ENCODE measurements at places on chromosomes 1 and 21.

GRCh38 chr1:14003552-14003951 lies 303.6 kb downstream of the PRDM2 start:
- no peak for DNase-seq

- no peak for DNase-seq
Observed at GRCh38 chr21:45332415-45332814, 44.7 kb upstream of the POFUT2 start.

DNA sequence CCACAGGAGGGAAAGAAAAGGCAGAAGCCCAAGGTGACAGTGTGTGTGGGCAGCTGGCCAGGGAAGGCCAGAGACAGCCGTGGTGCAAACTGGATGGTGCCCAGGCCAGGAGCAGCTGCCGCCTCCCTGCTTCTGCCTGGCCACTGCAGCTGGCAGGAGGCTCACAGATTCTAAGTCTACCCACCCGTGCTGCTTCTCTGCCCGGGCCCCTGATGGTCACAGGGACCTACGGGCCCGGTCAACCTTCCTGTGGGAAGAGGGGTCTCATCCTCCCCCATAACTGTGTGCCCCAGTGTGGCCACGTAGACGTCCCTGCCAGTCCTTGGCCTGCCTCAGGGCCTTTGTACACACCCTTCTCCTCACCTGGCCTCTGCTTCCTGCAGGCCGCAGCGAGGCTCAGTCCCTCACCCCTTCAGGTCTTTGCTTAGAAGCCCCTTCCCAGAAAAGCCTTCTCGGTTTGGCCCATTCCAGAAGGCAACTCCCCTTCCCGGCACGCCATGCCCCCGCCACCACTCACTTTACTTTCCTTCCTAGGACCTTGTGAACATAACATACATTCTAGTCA lies 192.6 kb upstream of the AJAP1 start:
- no peak for DNase-seq

GRCh38 chr1:245440922-245441321 lies 286.1 kb downstream of the KIF26B start:
- no peak for DNase-seq

DNA sequence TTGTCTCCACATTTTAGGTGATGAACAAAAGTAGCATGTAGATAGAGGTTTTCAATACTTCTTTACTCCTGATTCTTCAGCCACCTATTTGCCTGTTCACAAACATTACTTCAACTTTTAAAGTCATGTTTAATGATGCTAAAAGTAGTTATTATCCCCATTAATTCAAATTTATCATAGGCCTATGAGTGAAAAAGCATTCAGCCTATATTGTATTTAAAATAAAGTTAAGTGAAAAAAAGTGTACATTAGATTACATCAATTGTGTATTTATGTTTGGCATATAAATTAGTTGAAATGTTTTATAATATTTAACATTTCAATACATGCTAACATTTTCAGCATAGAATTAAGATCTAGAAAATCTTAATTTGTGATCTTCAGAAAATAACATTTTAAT lies 10.5 kb downstream of the CDKN2C start:
- DNase-seq, result no peak

- no peak for DNase-seq
Observed at GRCh38 chr1:167196166-167196565, 24.5 kb upstream of the POU2F1 start.

GRCh38 chr1:30754684-30755171 lies 2.8 kb downstream of the LAPTM5 start:
- DNase-seq, result no peak

DNA sequence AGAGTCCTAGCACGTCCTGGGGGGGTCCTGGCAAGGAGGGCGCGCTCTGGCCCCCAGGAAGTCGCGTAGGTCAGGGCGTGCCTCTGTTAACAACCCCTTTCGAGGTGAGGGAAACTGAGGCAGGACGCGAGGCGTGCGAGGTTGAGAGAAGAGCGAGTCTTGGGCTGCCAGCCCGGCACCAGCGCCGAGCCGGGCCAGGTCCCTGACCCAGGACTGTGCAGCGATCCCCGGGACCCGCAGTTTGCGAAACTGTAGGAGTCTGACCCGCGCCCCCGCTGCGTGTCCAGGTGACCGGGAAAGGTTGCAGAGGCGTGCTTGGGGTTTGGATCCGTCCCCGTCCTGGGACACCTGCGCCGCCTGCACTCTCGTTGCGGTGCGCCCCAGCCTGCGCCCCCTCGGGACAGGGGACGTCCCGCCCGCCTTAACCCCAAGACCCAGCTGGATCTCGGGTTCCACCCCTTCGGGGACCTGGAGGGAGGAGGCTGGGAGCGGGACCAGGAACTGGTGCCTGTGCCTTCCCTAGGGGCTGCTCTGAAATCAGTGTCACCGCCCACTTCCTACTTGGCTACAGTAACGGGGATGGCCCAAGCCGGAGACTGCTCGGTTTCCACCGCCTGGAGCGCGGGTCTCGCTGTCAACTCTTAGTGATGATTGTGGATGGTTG lies 493 bp downstream of the DISC1 start:
- DNase-seq, result peak; percentile 17
